ENCODE measurements at places on chromosomes 4 and X. TPM values are rescaled to one million over a fixed set of nuclear protein-coding genes. Genes with fewer than 3 reads are reported as not detected.

The NPY2R gene
- 9.3 TPM for total RNA-seq

The BMP3 gene
- 78.8 TPM for total RNA-seq

The DCAF4L1 gene
- total RNA-seq: not detected

The POLN gene
- total RNA-seq: 0.95 TPM

The MAGEE2 gene
- total RNA-seq: not detected

The AFM gene
- total RNA-seq: not detected

The HAUS3 gene
- 18.0 TPM for total RNA-seq

The TEC gene
- total RNA-seq: 3.5 TPM

DNA sequence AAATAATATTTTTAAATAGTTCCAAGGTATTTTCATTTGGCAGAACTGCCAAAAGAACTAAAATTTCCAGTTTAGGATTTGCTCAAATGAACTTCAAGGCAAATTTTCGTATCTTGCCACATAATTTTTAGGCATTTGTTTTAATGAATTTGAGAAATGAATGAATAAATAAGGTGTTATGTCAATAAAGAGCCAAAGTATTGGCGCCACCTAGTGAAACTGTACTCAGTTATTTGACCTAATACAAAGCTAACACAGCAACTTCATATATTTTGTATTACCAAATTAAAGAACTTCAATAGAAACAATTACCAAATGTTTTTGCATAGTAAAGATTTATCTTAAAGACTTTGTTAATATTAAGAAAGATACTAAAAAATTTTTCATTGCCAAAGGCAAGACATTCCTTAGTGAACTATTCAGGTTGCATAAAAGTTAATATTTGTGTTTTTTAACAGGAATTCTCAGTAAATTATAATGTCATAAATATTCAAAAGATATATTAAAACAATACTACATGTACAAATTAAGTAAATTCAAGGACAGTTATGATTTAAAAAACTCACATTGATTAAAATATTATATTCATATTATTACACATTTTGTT lies 50.3 kb downstream of the STPG2 start:
- no peak for DNase-seq

GRCh38 chr4:84632092-84632491 lies 49.2 kb downstream of the CDS1 start:
- no peak for DNase-seq

GRCh38 chr4:121227341-121227792 lies 63.2 kb upstream of the TNIP3 start:
- DNase-seq: no peak

DNA sequence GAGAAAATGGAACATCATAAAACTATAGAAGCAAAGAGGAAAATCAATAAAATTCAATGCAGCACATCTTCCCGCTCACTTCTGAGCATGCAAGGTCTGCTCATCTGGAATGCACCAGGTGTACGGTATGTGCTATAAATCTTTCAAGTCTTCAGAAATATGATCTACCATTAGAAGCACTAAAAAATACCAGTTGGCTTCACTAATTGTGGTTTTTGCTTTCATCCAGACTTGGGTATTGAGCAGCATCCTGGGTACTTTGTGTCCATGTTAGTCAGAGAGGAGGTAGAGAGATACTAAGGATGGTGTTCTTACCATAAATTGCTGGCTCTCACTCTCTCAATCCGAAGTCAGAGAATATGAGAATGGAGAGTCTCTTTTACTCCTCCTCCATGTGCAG lies 477.1 kb downstream of the PPARGC1A start:
- no peak for DNase-seq

DNA sequence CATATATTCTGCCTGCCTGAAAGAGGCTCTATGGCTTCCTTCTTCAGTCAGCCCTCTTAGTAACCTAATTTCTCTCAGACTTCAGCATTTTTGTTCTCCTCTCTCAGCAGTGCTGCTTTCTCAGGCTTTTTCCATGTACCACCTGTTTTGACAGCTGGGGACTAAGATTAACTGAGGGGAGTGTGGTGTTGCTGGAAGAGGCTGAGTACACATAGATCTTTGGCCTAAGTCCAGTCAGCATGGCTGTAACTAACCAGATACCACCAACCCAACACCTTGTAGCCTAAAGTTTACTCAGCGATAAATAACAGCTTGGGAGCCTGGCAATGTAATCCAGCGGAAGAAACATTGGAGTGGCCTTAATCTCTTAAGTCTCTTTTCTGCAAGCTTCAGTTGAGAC lies 85.5 kb downstream of the RTL3 start:
- no peak for DNase-seq

- no peak for DNase-seq
Observed at GRCh38 chr4:168723569-168723968, 226.7 kb downstream of the PALLD start.

GRCh38 chr4:152525878-152526277 lies 10.0 kb downstream of the FBXW7 start:
- no peak for DNase-seq

DNA sequence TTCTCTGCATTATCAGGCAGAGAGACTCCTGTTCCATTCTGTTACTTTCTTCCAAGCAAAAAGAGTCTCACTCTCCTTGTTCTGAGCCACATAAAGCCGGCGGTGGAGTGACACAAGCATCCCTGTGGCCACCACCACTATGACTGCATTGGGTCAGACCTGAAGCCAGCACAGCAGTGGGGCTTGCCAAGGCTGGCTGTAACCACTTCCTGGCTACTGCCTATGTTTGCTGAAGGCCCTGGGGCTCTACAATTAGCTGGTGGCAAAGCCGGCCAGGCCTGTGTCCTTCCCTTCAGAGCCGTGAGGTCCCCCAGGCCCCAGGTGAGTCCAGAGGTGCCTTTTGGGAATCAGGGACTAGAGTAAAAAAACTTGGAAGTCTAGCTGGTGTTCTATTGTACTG lies 31.8 kb downstream of the PLAC8 start:
- DNase-seq: no peak

- DNase-seq: no peak
Observed at GRCh38 chr4:76305033-76305687, 1.4 kb upstream of the STBD1 start.

DNA sequence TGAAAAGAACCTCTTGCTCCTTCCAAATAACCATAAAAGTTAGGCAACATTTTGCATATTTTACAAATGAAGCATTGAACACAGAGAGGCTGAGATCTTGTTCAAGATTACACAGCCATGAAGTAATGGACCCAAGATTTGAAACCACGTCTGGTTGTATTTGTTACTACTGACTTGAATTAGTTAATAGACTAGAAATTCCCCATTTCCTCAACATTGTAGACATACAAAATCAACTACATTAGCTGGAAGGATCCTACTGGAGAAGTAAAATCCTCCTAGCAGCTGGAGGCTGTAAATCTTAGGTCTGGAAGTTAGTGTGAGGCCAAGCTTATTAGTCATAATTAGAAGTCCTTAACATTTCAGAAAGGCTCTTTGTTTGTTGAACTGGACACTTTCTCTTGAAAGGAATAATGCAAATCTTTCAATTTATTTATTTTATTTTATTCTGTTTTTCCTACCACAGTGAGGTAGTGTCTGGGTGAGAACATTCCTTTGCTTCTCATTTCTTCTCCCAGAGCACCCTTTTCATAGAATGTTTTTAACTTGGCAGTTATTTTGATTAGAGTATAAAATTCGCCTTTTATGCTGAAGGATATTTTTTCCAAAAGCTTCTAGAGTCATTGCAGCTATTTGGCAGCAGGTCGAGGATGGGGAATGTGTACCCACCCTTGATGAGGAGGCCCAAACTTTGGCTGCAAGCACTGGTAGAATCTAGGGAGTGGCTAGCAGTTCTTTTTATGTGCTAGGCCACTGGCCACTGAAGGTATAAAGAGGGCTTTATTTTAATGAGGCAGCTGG lies 62.0 kb upstream of the CLNK start:
- DNase-seq: no peak

DNA sequence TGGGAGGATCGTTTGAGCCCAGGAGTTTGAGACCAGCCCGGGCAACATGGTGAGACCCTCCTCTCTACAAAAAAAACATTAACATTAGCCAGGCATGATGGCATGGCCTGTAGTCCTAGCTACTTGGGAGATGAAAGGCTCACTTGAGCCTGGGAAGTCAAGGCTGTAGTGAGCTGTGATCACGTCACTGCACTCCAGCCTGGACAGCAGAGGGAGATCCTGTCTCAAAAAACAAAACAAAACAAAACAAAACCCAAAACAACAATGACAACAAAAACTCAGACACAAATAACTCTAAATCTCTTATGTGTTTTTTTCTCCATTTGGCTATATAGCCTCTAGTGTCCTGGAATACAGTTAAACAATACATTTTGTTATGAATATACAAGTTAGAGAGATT lies 127.3 kb upstream of the STK26 start:
- no peak for DNase-seq

- no peak for DNase-seq
Observed at GRCh38 chr4:9987749-9988362, 33.4 kb downstream of the SLC2A9 start.

- DNase-seq: no peak
Observed at GRCh38 chr4:84596826-84597225, 13.9 kb downstream of the CDS1 start.

GRCh38 chr4:7929118-7929951 lies 10.3 kb downstream of the AFAP1 start:
- DNase-seq: peak; percentile 81
